ENCODE measurements at places on chromosomes 7 and 10.
A peak's percentile ranks its signal among the peaks of the same experiment; 100 is the strongest.

DNA sequence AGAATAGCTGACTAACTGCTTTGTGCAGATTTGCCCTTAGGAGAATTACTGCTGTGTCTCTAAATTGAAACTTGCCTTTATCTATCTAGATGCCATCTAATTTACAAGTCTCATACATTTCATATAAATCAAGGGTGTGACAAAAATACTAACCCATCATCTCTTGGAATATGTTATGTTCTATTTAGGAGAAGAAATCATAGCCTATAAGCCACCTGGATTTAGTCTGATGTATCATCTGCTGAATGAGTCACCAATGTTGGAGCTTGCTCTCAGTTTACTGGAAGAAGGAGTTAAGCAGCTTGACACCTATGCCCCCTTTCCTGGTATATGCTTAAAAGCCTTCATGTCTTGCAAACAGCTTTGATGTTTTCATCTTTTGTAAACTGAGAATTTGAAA lies 43.5 kb downstream of the NUP205 start:
- H3K4me3 ChIP-seq = no peak overlapping the region
- H3K27me3 ChIP-seq = no peaks in the 10 kb centered on the region
- peaks cover 42% of the 10 kb centered on the region for H3K36me3 ChIP-seq
- H3K4me1 ChIP-seq = no peaks in the 10 kb centered on the region
- H3K27ac ChIP-seq = no peak overlapping the region

DNA sequence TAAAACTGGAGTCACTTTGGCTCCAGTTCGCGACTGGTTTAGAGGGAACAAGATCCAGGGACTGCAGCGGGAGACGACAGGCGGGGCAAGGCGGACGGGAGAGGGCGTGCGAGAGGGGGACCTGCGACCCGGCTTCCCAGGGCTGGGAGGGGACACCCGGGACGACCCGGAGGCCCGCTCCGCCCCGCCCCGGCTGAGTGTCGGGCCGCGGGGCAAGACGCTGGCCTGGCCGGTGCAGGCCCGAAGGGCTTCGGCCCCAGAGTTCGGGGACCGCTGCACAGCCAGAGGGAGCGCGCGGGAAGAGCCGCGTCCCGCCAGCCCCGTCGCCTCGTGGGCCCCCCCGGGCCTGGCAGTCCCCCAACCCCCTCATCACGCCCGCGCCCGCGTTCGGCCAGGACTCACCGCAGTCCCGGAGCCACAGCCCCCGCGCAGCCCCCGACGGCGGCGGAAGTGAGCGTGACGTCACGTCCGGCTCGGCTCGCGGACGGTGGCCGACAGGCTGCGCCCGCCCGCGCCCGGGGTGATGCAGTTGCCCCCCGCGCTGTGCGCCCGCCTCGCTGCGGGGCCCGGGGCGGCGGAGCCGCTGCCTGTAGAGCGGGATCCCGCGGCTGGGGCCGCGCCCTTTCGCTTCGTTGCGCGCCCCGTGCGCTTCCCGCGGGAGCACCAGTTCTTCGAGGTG lies at the start of the genes TUBGCP2 and ZNF511:
Gene TUBGCP2 (minus strand): TSS at position 452 of the 679 bp plus-strand sequence. CDS start 5,931 bp downstream, outside the sequence.
Gene ZNF511 (plus strand): TSS at position 494 of the 679 bp plus-strand sequence. CDS start 30 bp downstream, at position 524.
- peak within 1 kb of the TSS; percentile 86 for H3K4me3 ChIP-seq
- no peaks in the 10 kb centered on the region for H3K27me3 ChIP-seq
- DNase-seq = peak; percentile 92
- peak within 1 kb of the TSS; percentile 93 for H3K27ac ChIP-seq

- no peak overlapping the region for H3K4me3 ChIP-seq
- no peaks in the 10 kb centered on the region for H3K4me1 ChIP-seq
- H3K27ac ChIP-seq = no peak overlapping the region
- no peak for DNase-seq
These were observed 9.0 kb upstream of the TACR2 start for GRCh38 chr10:69425511-69426298.

DNA sequence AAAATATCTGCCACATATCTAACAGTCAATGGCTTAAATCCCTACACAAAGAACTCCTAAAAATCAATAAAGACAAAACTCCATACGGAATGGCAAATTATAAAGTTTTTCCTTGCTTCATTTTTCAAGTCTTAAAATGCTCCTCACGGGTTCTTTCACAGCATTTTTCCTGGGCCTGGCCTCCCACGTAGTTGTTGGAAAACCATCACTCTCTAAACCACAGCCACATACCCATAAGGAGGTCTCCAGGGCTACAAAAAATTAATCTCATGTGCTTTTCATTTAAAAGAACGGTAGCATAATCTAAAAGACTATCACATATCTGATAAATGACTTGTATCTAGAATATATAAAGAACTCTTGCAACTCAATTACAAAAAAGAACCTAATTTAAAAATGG lies 2.9 kb downstream of the COA1 start:
- no peaks in the 10 kb centered on the region for H3K27me3 ChIP-seq
- H3K4me1 ChIP-seq = peaks cover 3% of the 10 kb centered on the region
- no peak overlapping the region for H3K4me3 ChIP-seq
- H3K27ac ChIP-seq = no peak overlapping the region
- H3K36me3 ChIP-seq = no peaks in the 10 kb centered on the region
- DNase-seq = no peak

GRCh38 chr7:5567790-5568189 lies 144.2 kb upstream of the TNRC18 start:
- H3K4me3 ChIP-seq = no peak overlapping the region
- no peak for DNase-seq
- no peaks in the 10 kb centered on the region for H3K27me3 ChIP-seq
- no peaks in the 10 kb centered on the region for H3K36me3 ChIP-seq

DNA sequence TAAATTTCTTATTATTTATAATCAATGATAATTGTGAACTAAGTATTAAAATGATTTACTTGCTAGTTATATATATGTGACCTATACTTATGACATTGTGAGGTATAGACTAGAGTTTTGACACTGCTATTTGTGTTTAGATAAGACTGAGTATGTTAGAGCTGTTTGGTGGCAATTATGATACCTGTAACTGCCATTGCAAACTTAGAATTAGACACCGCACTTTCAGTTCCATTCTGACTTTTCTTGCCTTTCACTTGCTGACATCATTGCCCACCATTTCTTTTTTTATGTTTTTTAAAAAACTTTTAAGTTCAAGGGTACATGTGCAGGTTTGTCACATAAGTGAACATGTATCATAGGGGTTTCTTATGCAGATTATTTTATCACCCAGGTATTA lies 214.5 kb downstream of the MBL2 start:
- H3K36me3 ChIP-seq = no peaks in the 10 kb centered on the region
- no peak overlapping the region for H3K27ac ChIP-seq
- no peak overlapping the region for H3K4me3 ChIP-seq
- H3K4me1 ChIP-seq = no peaks in the 10 kb centered on the region
- H3K27me3 ChIP-seq = no peaks in the 10 kb centered on the region

- no peaks in the 10 kb centered on the region for H3K36me3 ChIP-seq
- DNase-seq = no peak
- no peak overlapping the region for H3K4me3 ChIP-seq
- H3K4me1 ChIP-seq = peaks cover 15% of the 10 kb centered on the region
These were observed 39.1 kb downstream of the SUFU start for GRCh38 chr10:102542800-102543418.

- no peak overlapping the region for H3K27ac ChIP-seq
- H3K27me3 ChIP-seq = no peaks in the 10 kb centered on the region
- no peak for DNase-seq
These were observed 25.5 kb downstream of the SKIDA1 start for GRCh38 chr10:21499701-21500577.

DNA sequence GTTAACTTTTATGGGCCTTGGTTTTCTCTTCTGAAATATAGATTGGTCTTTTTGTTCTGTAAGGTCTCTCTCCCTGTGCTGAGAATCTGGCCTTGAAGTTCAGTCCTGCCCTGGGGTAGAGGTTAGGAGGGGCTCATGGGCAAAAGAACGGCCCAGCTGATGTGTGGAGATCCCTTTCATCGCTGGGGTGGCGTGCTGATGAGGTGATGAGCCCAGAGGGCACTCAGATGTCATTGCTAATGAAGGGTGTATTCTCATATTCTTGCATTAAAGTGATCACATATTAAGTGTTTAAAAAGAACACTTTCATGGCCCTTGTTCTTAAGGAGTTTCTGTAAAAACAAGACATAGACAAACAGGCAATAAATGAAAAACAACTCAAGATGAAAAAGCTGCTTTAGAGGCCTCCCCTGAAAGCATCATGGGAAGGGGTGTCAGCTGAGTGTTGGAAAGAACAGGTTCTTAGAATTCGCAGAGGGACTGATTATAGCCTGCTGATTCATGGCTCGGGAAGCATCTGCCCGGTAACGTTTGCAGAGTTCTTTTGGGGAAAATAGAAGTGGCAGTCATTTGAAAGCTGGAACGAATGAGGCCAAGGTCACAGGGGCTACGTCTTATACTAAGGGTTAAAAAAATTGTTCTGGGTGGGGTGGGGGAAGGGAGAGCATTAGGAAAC lies 72.5 kb upstream of the GPR158 start:
- H3K27ac ChIP-seq = no peak overlapping the region
- H3K27me3 ChIP-seq = no peaks in the 10 kb centered on the region
- no peak for DNase-seq

DNA sequence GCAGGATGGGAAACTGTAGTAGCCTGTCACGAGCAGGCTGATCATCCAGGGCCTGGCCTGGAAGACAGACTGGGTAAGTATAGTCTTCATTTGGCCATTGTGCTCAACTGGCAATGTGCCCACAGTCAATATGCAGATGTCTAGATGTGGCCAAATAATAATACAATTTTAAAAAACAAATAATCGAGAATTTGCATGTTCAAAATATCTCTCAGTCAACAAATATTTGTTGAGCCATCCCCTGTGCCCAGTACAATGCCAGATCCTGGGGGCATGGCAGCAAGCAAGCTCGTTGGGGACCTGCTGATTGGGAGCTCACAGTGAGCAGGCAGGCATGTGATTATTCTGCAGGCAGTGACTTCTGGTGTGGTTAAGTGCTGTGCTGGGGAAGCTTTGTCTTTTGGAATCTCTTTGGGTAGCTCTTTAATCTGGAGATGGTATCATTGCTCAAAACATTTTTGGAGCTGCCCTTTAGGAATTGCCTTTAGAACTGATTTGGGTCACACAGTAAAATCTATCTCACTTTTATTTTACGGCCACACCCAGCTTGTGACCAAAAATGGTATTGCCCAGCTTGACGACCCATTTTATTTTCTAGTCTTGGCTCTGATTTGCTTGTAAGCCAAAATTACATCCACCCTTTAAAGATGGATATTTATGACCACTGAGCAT lies 92.2 kb downstream of the PLCE1 start:
- H3K27me3 ChIP-seq = no peaks in the 10 kb centered on the region
- H3K27ac ChIP-seq = no peak overlapping the region
- no peak for DNase-seq

- peaks cover under 1% of the 10 kb centered on the region for H3K4me1 ChIP-seq
- no peak overlapping the region for H3K27ac ChIP-seq
- H3K36me3 ChIP-seq = peaks cover 14% of the 10 kb centered on the region
- no peak overlapping the region for H3K4me3 ChIP-seq
- no peaks in the 10 kb centered on the region for H3K27me3 ChIP-seq
These were observed 45.5 kb upstream of the ANAPC16 start for GRCh38 chr10:72170263-72170662.

DNA sequence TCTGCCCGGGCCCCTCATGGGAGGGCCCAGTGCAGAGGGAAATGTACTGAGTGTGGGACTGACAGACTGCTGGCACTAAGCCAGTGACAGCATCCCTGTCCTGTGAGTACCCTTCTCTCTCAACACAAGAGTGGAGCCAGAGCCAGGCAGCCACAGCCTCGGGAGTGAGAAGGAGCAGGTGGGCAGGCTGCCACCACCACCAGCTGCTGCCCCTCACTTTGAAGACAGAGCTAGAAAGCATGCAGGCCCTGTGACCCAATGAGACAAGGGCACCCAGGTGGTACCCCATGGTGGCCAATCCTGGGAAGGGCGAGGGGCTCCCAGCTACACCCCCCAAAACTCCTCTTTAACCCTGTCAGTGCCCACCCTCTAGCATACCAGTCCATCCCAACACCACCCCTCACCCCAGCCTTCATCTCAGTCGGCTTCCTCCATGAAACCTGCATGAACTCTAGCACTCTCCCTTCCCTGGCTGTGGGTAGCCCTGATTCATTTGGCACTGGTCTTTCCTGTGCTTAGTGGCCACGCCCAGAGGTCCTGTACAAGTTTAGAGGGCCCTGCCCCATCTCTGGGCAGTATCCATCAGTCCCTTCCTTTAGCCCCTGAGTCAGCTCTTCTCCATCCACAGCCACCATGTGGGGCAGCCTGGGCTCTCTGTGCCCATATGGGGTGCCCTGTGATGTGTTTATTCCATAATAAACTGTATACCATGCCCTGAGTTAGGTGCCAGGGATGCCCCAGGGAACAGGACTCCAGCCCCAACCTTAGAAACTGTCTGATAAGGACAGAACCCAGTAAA lies 207.0 kb upstream of the ZMIZ1 start:
- no peaks in the 10 kb centered on the region for H3K36me3 ChIP-seq
- no peak overlapping the region for H3K27ac ChIP-seq
- DNase-seq = no peak
- no peaks in the 10 kb centered on the region for H3K4me1 ChIP-seq
- H3K27me3 ChIP-seq = no peaks in the 10 kb centered on the region

DNA sequence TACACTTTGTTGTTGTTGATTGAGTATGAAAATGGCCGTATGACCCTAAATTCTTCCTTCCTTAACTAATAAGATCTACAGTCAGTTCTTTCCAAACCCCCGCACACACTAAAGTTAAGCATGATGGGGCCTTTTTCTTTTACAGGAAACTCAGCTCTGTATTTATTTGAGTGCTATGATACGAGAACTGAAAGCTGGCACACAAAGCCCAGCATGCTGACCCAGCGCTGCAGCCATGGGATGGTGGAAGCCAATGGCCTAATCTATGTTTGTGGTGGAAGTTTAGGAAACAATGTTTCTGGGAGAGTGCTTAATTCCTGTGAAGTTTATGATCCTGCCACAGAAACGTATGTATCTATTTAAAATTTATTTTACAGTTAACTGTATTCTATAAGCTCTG lies 14.2 kb upstream of the NUP42 start:
- no peak overlapping the region for H3K27ac ChIP-seq
- no peak for DNase-seq
- H3K4me3 ChIP-seq = no peak overlapping the region
- no peaks in the 10 kb centered on the region for H3K27me3 ChIP-seq
- no peaks in the 10 kb centered on the region for H3K4me1 ChIP-seq

DNA sequence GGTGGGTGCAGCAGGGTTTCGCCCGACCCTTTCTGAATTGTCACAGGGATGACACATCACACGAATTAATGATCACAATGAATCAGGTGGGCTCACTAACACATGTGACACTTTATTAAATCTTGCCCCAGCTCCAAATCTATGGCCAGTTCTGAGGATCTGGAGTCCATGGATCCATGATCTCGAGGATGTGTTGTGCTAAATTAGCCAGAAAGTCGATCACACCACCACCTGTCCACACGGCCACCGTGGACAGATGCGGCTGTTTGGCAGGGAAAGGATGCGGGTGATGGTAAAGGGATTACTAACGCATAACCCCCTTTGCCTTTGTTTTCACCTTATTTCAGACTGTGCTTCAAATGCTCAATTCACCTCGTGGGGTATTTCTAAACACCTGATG lies 96.4 kb downstream of the COBL start:
- no peaks in the 10 kb centered on the region for H3K27me3 ChIP-seq
- H3K4me1 ChIP-seq = no peaks in the 10 kb centered on the region
- no peak overlapping the region for H3K4me3 ChIP-seq
- no peak for DNase-seq
- no peaks in the 10 kb centered on the region for H3K36me3 ChIP-seq

- H3K36me3 ChIP-seq = peaks cover 5% of the 10 kb centered on the region
- H3K27me3 ChIP-seq = no peaks in the 10 kb centered on the region
- no peak overlapping the region for H3K4me3 ChIP-seq
- H3K4me1 ChIP-seq = no peaks in the 10 kb centered on the region
- H3K27ac ChIP-seq = no peak overlapping the region
These were observed 31.6 kb downstream of the MGMT start for GRCh38 chr10:129498680-129499079.

GRCh38 chr10:26647602-26648244 lies 49.8 kb upstream of the PDSS1 start:
- H3K4me3 ChIP-seq = no peak overlapping the region
- no peak overlapping the region for H3K27ac ChIP-seq
- no peaks in the 10 kb centered on the region for H3K4me1 ChIP-seq
- no peaks in the 10 kb centered on the region for H3K27me3 ChIP-seq

Data from tibial artery (tissue), 4 donors.